ENCODE measurements at places on chromosomes 7 and 10. TPM values are rescaled to one million over a fixed set of nuclear protein-coding genes. Genes with fewer than 3 reads are reported as not detected.

- no peaks in the 10 kb centered on the region for H3K27me3 ChIP-seq
- no peak for DNase-seq
- H3K4me3 ChIP-seq = no peak overlapping the region
- peaks cover 16% of the 10 kb centered on the region for H3K4me1 ChIP-seq
These were observed 35.2 kb upstream of the LYZL1 start for GRCh38 chr10:29253690-29254029.

- peak; percentile 55 for DNase-seq
- no peak overlapping the region for H3K27ac ChIP-seq
- peaks cover 11% of the 10 kb centered on the region for H3K4me1 ChIP-seq
- no peaks in the 10 kb centered on the region for H3K36me3 ChIP-seq
- no peaks in the 10 kb centered on the region for H3K27me3 ChIP-seq
These were observed 150.4 kb downstream of the SFMBT2 start for GRCh38 chr10:7260412-7260900.

- no peak overlapping the region for H3K4me3 ChIP-seq
- DNase-seq = no peak
- no peaks in the 10 kb centered on the region for H3K4me1 ChIP-seq
These were observed 108.4 kb downstream of the C10orf90 start for GRCh38 chr10:126561921-126562680.

The NKX2-3 gene
- total RNA-seq = not detected

DNA sequence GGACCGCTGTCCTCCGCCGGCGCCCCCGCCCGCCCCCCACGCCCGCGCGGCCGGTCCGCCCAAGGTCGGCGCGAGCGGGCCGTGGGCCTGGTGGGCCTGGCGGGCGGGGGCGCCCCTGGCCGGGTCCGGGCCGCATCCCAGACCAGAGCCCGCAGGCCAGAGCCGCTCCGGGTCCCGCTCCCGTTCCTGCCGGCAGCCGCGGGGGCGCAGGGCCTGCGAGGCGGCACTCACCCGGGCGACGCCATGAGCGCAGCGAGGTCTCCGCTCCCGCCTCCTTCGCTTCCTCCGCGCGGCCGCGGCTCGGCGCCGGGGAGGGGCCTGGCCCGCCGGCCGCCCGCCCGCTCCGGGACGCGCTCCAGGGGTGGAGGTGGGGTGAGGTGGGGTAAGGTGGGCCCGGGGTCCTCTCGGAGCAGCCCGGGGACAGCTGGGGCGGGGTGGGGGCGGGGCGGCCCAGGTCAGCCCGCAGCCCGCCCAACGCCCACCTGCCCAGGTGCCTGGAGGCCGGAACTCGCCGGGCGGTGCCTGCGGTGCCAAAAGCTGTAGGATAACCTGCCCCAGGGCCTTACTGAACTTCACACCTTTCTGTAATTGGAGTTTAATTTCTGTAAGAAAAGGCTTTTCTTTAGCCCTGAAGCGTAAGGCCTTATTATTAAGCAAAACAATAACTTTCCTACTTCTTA, at the start of gene URGCP:
Gene URGCP (minus strand): TSS at position 266 of the 680 bp plus-strand sequence. CDS start 21 bp downstream, at position 245.
- DNase-seq = no peak
- peaks cover 12% of the 10 kb centered on the region for H3K4me1 ChIP-seq
